ENCODE measurements at places on chromosomes 6 and 20. TPM values are rescaled to one million over a fixed set of nuclear protein-coding genes. Genes with fewer than 3 reads are reported as not detected.

The B3GALT4 gene
- total RNA-seq, result 8.2 TPM

The TINAG gene
- total RNA-seq, result not detected

The FAM83C gene
- 3.2 TPM for total RNA-seq

The TPBG gene
- total RNA-seq, result 80.9 TPM

The PAK5 gene
- 0.14 TPM for total RNA-seq

The DAAM2 gene
- 1.9 TPM for total RNA-seq

The UBE2C gene
- total RNA-seq, result 112 TPM

The MUCL3 gene
- total RNA-seq, result not detected

The GABRR1 gene
- total RNA-seq, result not detected

The TBX18 gene
- not detected for total RNA-seq

The TRIM38 gene
- 4.1 TPM for total RNA-seq

The IL17A gene
- not detected for total RNA-seq

Data from airway epithelial cell (primary cell).